Thymus (tissue), 14 donors: ENCODE measurements at places on chromosomes 13 and 19. TPM values are rescaled to one million over a fixed set of nuclear protein-coding genes. Genes with fewer than 3 reads are reported as not detected.

The GPR183 gene
- 33.0 TPM for polyA plus RNA-seq

The ZNF728 gene
- 0.02 TPM for polyA plus RNA-seq

The PCDH20 gene
- polyA plus RNA-seq = 0.39 TPM

The MIA gene
- polyA plus RNA-seq = 38.7 TPM

The PLVAP gene
- 57.1 TPM for polyA plus RNA-seq

The ACTL9 gene
- polyA plus RNA-seq = not detected

The TMEM145 gene
- polyA plus RNA-seq = 0.78 TPM

The LRRC8E gene
- 0.27 TPM for polyA plus RNA-seq

The PSG7 gene
- polyA plus RNA-seq = 0.07 TPM

The PSG11 gene
- 0.07 TPM for polyA plus RNA-seq

The STK24 gene
- polyA plus RNA-seq = 62.4 TPM

The F10 gene
- polyA plus RNA-seq = 1.4 TPM

The TEX26 gene
- polyA plus RNA-seq = 0.43 TPM

The HNRNPA1L2 gene
- 30.7 TPM for polyA plus RNA-seq

The KCNRG gene
- polyA plus RNA-seq = 0.55 TPM

The HDGFL2 gene
- polyA plus RNA-seq = 36.9 TPM

The RETN gene
- 33.1 TPM for polyA plus RNA-seq

The CDK8 gene
- 23.8 TPM for polyA plus RNA-seq

The ADAMTS10 gene
- 41.7 TPM for polyA plus RNA-seq

The CFAP97D2 gene
- polyA plus RNA-seq = 0.34 TPM

The TTC9B gene
- 0.11 TPM for polyA plus RNA-seq

The PRPF31 gene
- polyA plus RNA-seq = 62.2 TPM

The GARIN5A gene
- polyA plus RNA-seq = 3.4 TPM

The ZNF221 gene
- polyA plus RNA-seq = 1.1 TPM

The ATP4B gene
- polyA plus RNA-seq = 0.34 TPM

The ZNF578 gene
- polyA plus RNA-seq = 2.6 TPM

The TEKTIP1 gene
- polyA plus RNA-seq = 4.9 TPM

The ARHGEF7 gene
- polyA plus RNA-seq = 60.4 TPM

The DCUN1D2 gene
- polyA plus RNA-seq = 22.5 TPM

The APOC4 gene
- 0.32 TPM for polyA plus RNA-seq

The DCLK1 gene
- polyA plus RNA-seq = 2.9 TPM

The CACNG6 gene
- polyA plus RNA-seq = 0.05 TPM

The BSG gene
- polyA plus RNA-seq = 155 TPM

The OR7C1 gene
- polyA plus RNA-seq = 0.11 TPM

The ZSWIM9 gene
- polyA plus RNA-seq = 2.7 TPM

The RASIP1 gene
- 15.6 TPM for polyA plus RNA-seq

The GDF15 gene
- polyA plus RNA-seq = 2.2 TPM

The NLRP7 gene
- 0.18 TPM for polyA plus RNA-seq

The ZNF358 gene
- polyA plus RNA-seq = 23.5 TPM

The TTYH1 gene
- 0.43 TPM for polyA plus RNA-seq

The SWSAP1 gene
- 5.9 TPM for polyA plus RNA-seq

The ADGRE2 gene
- polyA plus RNA-seq = 3.4 TPM

The ITGBL1 gene
- polyA plus RNA-seq = 2.7 TPM

The TEX29 gene
- 10.1 TPM for polyA plus RNA-seq

The NOP53 gene
- polyA plus RNA-seq = 621 TPM

The SCN1B gene
- 3.4 TPM for polyA plus RNA-seq

The CD33 gene
- 7.1 TPM for polyA plus RNA-seq

The NFIX gene
- polyA plus RNA-seq = 10.5 TPM

The PSG1 gene
- polyA plus RNA-seq = 0.09 TPM

The CEACAM1 gene
- 2.0 TPM for polyA plus RNA-seq

The ZNF844 gene
- polyA plus RNA-seq = 7.0 TPM

The SPRED3 gene
- polyA plus RNA-seq = 0.27 TPM

The IRGQ gene
- polyA plus RNA-seq = 7.5 TPM

The CNFN gene
- polyA plus RNA-seq = 32.7 TPM

The GRK1 gene
- 0.11 TPM for polyA plus RNA-seq

The LATS2 gene
- polyA plus RNA-seq = 4.6 TPM

The NKG7 gene
- polyA plus RNA-seq = 11.6 TPM

The PPM1N gene
- polyA plus RNA-seq = 4.0 TPM

The PEAK3 gene
- 0.34 TPM for polyA plus RNA-seq
